Activated CD4-positive, alpha-beta memory T cell treated with anti-CD3 and anti-CD28 coated beads, Interleukin-2, amount 10 ng/mL, durations not matched to agents 7 days and 5 days (primary cell): ENCODE measurements at places on chromosomes 2 and 18.
A peak's percentile ranks its signal among the peaks of the same experiment; 100 is the strongest.

- no peak for DNase-seq
Observed at GRCh38 chr2:171893196-171893823, 734 bp downstream of the SLC25A12 start.

DNA sequence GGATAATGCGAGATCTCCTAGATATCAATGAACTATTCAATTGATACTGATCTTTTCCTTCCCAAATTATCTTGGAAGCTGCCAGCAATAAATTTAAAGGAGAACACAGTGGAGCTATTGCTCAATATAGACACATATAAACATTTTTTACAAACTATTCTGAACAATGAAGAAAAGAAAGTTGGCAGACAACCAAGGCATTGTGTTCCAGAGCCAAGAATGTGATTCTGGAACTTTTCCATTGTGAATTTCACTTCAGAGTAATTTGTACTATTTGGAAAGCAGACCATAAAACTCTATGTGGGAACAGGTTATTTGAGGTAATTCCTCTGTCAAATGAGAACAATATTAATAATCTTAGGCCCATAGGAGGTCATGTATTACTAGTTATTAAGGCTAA lies 588.2 kb downstream of the IRS1 start:
- DNase-seq, result no peak

GRCh38 chr2:120293096-120294007 lies 40.7 kb downstream of the RALB start:
- no peak for DNase-seq

DNA sequence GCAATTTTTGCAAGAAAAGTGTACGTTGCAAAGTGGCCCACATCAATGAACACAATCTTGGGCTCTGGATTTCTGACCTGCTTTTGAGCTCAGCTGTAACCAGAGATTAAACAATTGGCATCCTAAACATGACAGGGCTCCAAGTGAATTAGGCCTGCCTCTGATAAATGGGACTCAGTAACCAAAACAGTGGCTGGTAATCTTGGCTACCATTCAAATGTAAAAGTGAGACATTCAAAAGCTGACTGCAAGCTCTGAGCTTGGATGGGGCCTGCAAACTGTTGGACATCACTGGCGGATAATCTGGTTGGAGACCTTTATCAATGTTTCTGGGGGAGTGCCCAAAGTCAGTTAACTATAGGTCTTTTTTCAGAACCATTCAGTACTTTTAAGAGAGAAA lies 160.7 kb downstream of the RAB3GAP1 start:
- DNase-seq, result no peak

- no peak for DNase-seq
Observed at GRCh38 chr18:23861326-23861725, 153.2 kb upstream of the TTC39C start.

DNA sequence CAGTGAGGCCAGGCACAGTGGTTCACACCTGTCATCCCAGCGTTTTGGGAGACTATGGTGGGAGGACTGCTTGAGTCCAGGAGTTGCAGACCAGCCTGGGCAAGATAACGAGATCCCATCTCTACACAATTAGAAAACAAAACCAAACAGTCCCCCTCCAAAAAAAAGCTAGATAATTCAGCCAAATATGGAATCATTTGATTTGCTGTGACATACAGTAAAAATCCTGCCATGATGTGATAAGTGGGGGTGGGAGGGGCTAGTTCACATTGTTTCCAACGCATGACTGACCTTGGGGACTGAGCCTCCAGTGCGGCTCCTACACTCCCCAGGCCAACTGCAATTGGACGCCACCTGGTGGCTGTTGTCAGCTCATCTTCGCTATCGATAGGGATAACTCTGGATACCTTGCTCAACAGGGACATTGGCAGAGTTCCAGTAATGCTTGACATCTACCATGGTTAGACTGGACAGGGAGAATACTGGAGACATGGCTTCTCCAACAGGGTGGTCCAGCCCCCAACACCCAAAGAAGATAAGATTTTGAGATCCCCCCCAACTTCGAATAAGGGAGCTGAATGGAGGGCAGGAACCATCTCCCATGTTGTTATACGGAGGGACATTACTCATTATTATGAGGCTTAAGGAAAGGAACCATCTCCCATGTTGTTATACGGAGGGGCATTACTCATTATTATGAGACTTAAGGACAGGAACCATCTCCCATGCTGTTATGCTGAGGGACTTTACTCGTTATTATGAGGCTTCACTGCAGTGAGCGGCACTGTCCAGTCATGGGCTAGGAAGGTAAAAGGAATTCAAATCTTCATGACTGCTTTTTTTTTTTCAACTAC lies 135.9 kb downstream of the TGIF1 start:
- DNase-seq, result peak; percentile 79

DNA sequence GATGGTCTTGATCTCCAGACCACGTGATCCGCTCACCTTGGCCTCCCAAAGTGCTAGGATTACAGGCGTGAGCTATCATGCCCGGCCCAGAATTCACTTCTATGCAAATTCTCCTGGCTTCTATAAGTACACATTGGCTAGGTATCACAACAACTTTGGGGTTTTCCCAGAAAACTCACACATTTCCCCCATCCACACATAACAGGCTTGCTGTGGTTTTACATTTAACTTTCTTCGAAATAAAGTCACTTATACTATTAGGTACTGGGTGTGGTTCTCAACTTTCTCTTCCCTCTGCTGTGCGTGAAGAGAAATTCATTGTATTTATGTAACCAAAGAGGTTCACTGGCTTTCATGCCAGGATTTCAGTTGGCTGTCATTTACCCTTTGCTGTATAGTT lies 439.4 kb upstream of the CWC22 start:
- no peak for DNase-seq

- DNase-seq, result no peak
Observed at GRCh38 chr2:165687426-165688002, 106.5 kb downstream of the GALNT3 start.

- no peak for DNase-seq
Observed at GRCh38 chr2:27126252-27126710, 2.7 kb downstream of the ABHD1 start.

DNA sequence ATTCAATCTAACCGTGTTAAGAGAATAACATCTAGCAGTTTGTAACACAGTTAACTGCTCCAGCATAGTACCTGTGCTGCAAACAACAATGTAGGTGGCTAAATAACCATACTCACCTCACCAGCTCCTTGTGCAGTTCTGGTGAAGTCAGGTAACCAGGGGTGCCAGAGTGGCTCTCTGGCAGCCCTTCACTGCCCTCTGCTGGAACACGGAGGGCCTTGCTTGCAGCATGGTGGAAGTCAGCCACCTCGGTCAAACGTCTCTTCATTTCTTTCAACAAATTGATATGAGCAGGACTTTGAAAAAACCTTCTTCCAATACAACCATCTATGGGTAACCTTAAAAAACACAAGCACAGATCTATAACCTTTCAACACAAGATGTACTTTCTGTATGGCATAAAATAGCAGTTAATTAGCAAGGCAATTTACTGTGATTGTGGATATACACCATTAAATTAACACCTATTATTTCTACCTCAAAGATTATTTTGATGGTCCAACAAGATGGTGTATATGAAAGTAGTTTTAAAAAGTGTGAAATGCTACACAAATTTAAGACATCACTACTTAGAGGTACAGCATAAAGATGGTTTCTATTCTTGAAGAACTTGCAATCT lies 56.6 kb downstream of the EPG5 start:
- peak; percentile 70 for DNase-seq
